ENCODE measurements at places on chromosomes 3 and 15.

- no peak for DNase-seq
These were observed 20.0 kb downstream of the BCL6 start for GRCh38 chr3:187725224-187725623.

- DNase-seq: no peak
These were observed 27.0 kb upstream of the POLG start for GRCh38 chr15:89361451-89362202.

- no peak for DNase-seq
These were observed 29.6 kb downstream of the TLNRD1 start for GRCh38 chr15:81030301-81030750.

DNA sequence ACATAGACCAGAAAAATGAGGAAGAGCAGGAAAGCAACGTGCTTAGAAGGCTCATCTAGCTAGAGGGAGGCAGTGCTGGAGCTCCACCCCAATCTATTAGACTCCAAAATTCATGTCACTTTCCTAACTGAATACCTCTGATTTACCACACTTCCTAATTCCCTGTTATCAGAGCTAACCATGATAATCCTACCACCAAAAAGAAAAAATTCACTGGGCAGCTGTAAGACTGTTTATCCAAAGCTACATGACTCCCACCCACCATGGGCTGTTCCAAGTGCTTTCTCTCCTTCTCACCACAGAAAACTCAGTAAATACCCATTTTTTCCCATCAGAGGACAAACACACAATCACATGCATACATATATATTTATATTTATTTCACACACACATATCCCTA lies 479.5 kb upstream of the WNT5A start:
- no peak for DNase-seq

DNA sequence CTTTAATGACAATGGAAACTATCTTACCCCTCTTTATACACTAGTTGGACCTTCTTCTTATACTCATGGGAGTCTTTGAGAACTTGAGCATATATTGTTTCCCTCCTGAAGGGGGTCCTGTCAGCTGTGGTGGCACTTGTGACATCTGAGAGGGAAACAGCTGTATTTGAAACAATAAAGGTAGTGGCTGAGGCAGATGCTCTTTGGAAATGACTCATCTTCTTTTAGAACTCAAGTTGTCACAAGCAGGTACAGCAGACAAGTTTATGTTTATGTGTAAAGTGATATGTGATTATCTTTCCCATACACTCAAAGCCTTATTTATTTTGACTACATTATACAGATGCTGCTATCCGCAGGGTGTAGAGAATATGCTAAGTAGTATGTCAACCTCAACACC lies 220.0 kb upstream of the GRM7 start:
- DNase-seq: no peak

- DNase-seq: peak; percentile 49
These were observed 210.2 kb downstream of the TJP1 start for GRCh38 chr15:29612096-29612495.

DNA sequence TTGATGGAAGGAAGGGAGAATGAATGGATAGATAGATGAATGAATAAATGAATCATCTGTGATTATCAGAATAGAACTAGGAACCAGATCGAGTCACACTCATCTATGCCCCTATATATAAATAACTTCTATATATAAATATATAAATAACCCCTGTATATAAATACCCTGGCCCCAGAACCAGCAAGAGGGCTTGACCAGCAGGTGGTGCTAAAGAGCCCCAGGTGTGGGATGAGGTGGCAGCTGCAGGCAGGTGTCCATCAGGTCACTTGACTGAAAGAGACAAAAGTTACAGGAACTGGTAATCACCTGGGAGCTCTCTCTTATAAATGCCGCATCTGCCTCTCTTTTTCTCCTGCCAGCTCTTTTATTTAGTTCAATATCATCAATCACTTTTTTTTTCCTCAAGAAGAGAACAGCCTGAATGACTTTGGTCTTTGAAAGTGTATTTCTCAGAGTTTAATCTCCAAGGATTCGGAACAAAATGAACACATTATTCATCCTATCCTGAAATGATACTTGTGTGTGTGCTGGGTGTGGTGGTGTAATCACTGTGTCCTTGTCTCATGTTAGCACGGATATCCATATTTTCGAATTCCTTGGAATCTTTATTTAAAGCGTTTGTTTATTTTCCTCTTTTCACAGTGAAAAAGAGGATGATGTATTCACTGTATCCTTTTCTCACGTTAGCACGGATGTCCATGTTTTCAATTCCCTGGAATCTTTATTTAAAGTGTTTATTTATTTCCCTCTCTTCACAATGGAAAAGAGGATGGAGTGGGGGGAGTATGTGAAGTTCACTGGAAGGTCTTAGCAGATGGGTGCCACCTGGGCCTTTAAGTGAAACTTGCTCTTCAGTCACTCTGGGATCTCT lies 35.4 kb upstream of the ATG7 start:
- DNase-seq: peak; percentile 40
